ENCODE measurements at places on chromosomes 12 and 14.

GRCh38 chr12:42652048-42652447 lies 62.5 kb upstream of the PRICKLE1 start:
- H3K27me3 ChIP-seq: no peaks in the 10 kb centered on the region
- H3K4me3 ChIP-seq: no peak overlapping the region
- no peaks in the 10 kb centered on the region for H3K4me1 ChIP-seq

- H3K27me3 ChIP-seq: no peaks in the 10 kb centered on the region
- no peak for DNase-seq
- H3K27ac ChIP-seq: no peak overlapping the region
- no peak overlapping the region for H3K4me3 ChIP-seq
- H3K4me1 ChIP-seq: no peaks in the 10 kb centered on the region
Observed at GRCh38 chr14:53695692-53696214, 260.9 kb downstream of the BMP4 start.

DNA sequence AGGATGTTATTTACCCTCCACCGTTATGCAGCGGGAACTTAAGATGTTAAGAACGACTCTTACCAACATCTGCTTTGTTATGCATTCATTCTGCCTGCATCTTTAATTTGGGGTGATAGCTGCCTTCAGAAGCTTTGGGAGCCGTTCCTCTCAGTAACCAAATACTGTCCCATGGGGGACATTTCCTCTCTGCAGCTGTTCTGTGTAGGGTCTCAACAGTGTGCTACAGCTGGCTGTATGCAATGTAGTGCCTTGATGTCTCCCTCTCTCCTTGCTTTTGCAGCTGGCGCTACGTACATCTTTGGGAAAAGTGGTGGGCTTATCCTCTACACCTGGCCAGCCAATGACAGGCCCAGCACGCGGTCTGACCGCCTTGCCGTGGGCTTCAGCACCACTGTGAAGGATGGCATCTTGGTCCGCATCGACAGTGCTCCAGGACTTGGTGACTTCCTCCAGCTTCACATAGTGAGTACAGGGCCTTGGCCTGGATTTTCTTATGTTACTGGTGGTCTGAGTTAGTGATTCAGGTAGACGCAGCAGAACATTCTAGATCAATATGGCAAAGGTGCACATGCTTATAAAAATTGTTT lies 744.3 kb downstream of the DIO2 start:
- peak; percentile 47 for DNase-seq
- no peak overlapping the region for H3K27ac ChIP-seq
- H3K27me3 ChIP-seq: no peaks in the 10 kb centered on the region
- no peak overlapping the region for H3K4me3 ChIP-seq

GRCh38 chr14:86013641-86014040 lies 483.7 kb downstream of the FLRT2 start:
- H3K27ac ChIP-seq: no peak overlapping the region
- DNase-seq: no peak
- no peaks in the 10 kb centered on the region for H3K4me1 ChIP-seq
- H3K36me3 ChIP-seq: no peaks in the 10 kb centered on the region

GRCh38 chr12:88067301-88067700 lies 38.1 kb upstream of the C12orf50 start:
- H3K27me3 ChIP-seq: no peaks in the 10 kb centered on the region
- no peaks in the 10 kb centered on the region for H3K4me1 ChIP-seq
- no peak for DNase-seq
- no peak overlapping the region for H3K27ac ChIP-seq

DNA sequence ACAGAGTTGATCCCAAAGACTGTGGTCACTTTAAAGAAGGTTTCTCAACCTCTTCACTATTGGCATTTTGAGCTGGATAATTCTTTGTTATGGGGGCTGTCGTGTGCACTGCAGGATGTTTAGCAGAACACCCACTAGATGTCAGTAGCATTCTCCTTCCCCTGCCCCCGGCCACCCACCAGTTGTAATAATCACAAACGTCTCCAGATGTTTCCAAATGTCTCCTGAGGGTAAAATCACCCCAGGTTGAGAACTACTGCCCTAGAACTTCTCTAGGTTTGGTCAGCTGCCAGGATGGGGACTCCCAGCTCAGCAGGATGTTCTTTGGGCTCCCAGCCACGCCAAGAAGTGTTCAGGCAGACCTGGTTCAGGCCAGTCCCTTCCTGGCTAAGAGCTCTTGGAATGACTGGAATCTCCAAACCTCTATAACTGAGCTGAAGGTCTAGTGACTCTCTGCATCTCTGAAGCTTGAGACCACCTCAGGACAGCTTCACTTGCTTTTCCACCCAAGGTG lies 12.5 kb upstream of the AJUBA start:
- H3K4me3 ChIP-seq: no peak overlapping the region
- no peaks in the 10 kb centered on the region for H3K36me3 ChIP-seq
- no peaks in the 10 kb centered on the region for H3K27me3 ChIP-seq
- no peak for DNase-seq
- peaks cover 3% of the 10 kb centered on the region for H3K4me1 ChIP-seq
- H3K27ac ChIP-seq: no peak overlapping the region

DNA sequence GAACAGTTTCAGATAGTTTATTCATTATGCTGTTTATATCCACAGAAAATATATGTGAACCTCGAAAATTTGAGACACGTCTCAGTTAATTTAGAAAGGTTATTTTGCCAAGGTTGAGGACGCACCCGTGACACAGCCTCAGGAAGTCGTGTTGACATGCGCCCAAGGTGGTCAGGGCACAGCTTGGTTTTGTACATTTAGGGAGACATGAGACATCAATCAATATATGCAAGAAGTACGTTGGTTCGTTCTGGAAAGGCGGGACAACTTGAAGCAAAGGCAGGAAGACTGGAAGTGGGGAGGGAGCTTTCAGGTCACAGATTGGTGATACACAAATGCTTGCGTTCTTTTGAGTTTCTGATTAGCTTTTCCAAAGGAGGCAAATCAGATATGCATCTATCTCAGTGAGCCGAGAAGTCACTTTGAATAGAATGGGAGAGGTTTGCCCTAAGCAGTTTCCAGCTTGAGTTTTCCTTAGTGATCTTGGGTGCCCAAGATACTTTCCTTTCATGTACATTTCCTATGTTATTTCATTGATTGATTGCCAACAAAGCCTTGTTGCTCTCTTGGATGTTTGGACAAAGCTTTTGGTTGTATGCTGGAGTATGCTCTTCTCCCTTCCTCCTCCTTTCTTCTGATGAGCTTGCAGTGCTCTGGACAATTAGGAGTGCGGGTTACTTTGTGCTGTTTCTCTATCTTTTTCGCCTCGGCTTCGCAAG lies 3.2 kb downstream of the SNAPC1 start:
- no peak overlapping the region for H3K4me3 ChIP-seq
- no peak for DNase-seq
- peaks cover 26% of the 10 kb centered on the region for H3K36me3 ChIP-seq
- no peak overlapping the region for H3K27ac ChIP-seq

DNA sequence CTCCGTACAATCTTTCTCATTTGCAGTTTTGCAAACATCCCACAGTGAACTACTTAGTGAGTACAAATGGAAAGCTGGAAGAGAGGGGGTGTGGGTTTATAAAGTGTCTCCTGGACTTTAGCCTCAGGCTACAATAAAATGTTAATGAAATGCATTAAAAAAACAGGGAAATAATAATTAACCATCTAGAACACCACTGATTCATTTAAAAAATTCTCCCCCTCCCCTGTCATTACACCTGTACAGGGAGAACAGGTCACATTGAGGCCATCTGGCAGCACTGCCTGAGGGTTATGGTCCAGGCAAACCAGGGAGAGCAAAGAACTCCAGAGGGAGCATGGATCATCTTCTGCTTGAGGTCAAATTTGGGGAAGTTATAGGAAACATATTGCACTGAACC lies 96.3 kb downstream of the TSPAN8 start:
- no peaks in the 10 kb centered on the region for H3K36me3 ChIP-seq
- H3K27ac ChIP-seq: no peak overlapping the region
- no peaks in the 10 kb centered on the region for H3K4me1 ChIP-seq
- no peak for DNase-seq
- no peak overlapping the region for H3K4me3 ChIP-seq

DNA sequence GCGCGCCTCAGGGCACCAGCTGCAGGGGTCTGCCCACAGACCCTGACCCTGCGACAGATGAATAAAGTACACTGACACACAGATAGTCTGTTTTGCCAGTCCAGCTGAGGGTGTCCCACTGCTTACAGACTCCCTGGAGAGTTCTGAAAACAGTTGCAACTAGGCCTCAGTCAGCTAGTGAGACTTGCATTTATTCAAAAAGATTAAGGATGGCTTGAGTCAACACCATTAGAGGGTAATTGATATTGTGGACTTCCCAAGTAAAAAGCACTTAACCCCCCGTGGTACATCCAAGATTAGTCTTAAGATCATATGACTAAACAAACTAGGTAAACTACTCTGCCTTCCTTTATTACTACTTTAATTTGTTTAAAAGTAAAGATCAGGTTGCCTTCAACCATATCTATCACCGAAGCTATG lies 11.1 kb upstream of the PSEN1 start:
- no peak overlapping the region for H3K27ac ChIP-seq
- H3K4me3 ChIP-seq: no peak overlapping the region
- no peaks in the 10 kb centered on the region for H3K4me1 ChIP-seq
- DNase-seq: no peak

Data from left lung (tissue), 14 donors.